ENCODE measurements at places on chromosomes 4 and X.

DNA sequence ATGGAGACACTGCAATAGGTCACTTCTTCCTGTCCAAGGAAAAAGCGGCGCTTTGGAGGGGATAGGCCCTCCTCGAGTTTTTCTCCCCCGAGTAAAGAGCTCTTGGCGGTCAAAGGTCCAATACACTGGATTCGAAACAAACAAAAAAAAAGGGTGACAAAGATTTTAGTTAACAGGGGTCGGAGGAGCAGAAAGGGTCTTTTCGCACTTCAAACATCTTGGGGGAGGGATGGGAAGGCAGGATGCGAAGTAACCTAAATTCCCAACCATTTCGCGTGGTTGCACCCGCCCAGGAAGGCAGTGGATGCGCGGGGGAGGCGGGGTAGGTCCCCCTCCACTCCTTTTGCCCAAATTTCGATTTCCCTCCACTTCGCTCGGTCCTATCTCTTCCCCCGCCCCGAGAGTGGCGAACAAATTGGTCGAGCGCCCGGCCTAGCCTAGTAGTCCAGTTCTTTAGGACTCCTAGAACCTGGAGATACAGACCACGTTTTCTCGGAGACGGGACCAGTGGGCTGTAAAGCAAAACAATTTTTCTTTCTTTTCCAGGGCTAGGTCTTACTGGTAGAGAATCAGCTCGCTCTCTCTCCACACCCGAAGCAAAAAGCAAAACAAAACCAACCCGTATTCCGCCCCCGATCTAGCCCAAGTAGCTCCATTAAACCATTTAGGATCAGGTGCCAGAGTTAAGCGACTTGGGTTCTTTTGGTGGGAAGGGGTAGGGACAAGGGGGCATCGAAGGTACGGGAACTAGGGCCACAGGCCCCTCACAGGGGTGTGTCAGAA lies 2.0 kb upstream of the STAG2 start:
- no peak for DNase-seq

- no peak for DNase-seq
These were observed 145.4 kb downstream of the QDPR start for GRCh38 chr4:17366496-17366895.

GRCh38 chrX:102720237-102721168 lies at the start of gene GPRASP3:
TSS of gene GPRASP3 (plus strand) at chrX:102720743. CDS start at chrX:102748996, 28,253 bp downstream.
- DNase-seq: peak; percentile 35

- DNase-seq: no peak
These were observed 26.5 kb downstream of the RASSF6 start for GRCh38 chr4:73593631-73594241.

DNA sequence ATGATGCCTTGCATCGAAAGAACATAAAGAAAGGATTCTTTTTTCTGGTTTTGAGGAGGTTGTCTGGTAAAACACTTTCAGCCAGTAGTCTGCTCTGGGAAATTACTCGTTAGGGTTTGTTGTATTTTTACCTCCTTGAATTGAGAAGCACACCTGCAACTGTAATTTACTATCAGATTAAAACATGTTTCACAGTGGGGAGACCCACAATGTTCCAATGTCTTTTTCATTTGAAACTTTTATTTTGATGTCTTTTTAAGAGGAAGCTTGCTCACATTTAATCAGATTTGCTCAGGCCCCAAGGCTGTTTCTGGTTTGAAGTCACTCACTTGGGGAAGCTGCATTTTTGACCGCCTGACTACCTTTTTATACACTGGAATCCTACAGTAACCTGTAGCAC lies 12.0 kb downstream of the TMEM154 start:
- DNase-seq: no peak

DNA sequence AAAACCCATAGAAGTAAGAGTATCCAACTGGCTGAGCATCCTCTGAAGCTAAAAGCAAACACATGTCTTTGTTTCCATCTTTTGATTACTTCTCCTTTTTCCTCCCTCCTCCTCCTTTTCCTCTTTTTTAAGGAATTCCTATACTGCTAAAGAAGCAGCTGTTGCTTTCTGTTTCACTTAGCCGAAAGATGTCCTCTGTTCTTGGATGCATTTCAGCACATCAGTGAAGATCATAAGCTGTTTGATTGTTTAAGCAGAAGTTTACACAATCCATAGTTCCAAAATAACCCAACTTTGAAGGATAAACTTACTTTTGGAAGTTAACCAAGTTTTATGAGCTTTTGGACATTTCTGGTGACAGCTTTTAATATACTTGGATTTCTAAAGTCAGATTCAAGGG lies 55.1 kb upstream of the TNIP3 start:
- no peak for DNase-seq

Measured in stimulated activated CD8-positive, alpha-beta memory T cell treated with anti-CD3 and anti-CD28 coated beads, Interleukin-7, amount 100 ng/mL, for 1 hour (primary cell).